ENCODE measurements at places on chromosomes 3 and 15. TPM values are rescaled to one million over a fixed set of nuclear protein-coding genes. Genes with fewer than 3 reads are reported as not detected.

The ARGFX gene
- not detected for total RNA-seq

The GOLGA8R gene
- total RNA-seq: 6.0 TPM

The GHRL gene
- 0.24 TPM for total RNA-seq

The CPLX3 gene
- not detected for total RNA-seq

The C2CD4B gene
- 1.00 TPM for total RNA-seq

The GRAMD1C gene
- total RNA-seq: 0.35 TPM

The CAPN3 gene
- total RNA-seq: 16.8 TPM

The GRK7 gene
- total RNA-seq: 0.13 TPM

The TRIM42 gene
- total RNA-seq: not detected

The TFG gene
- 64.7 TPM for total RNA-seq

The HCN4 gene
- not detected for total RNA-seq

The FBXO22 gene
- 22.7 TPM for total RNA-seq

The LRRC49 gene
- 21.5 TPM for total RNA-seq

The BLM gene
- total RNA-seq: 0.15 TPM

The RBP2 gene
- not detected for total RNA-seq

The SLC51A gene
- total RNA-seq: 10.1 TPM

The POU1F1 gene
- total RNA-seq: not detected

The GHSR gene
- not detected for total RNA-seq

The NANOGP8 gene
- total RNA-seq: 0.40 TPM

The SLC9C1 gene
- 0.35 TPM for total RNA-seq

The SLC35G2 gene
- 2.3 TPM for total RNA-seq

The GOLGA6L4 gene
- 8.7 TPM for total RNA-seq
